NCI-H69 (cell line): ENCODE measurements at places on chromosomes 7 and 10.

DNA sequence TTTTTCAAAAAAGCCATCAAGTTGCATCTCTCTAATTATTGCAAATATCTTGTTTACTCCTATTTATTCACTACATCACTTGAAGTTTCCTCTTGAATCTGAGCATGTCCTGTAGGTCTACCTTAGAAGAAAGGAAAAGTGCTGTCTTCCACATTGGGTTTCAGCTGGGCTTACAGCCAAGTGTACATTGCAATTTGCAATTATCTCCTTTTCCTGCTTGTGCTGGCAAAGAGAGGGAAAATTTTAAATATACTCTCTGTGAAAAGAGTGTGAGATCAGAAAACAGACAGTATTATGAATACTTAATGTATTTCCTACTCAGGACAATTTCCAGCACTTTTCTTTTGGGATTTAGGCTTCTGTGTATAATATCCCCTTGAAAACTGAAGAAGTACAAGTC is 839.7 kb downstream of the CNTNAP2 start:
- peak; percentile 94 for DNase-seq

- no peak for DNase-seq
Observed at GRCh38 chr10:123860856-123861255, 30.8 kb downstream of the CPXM2 start.

DNA sequence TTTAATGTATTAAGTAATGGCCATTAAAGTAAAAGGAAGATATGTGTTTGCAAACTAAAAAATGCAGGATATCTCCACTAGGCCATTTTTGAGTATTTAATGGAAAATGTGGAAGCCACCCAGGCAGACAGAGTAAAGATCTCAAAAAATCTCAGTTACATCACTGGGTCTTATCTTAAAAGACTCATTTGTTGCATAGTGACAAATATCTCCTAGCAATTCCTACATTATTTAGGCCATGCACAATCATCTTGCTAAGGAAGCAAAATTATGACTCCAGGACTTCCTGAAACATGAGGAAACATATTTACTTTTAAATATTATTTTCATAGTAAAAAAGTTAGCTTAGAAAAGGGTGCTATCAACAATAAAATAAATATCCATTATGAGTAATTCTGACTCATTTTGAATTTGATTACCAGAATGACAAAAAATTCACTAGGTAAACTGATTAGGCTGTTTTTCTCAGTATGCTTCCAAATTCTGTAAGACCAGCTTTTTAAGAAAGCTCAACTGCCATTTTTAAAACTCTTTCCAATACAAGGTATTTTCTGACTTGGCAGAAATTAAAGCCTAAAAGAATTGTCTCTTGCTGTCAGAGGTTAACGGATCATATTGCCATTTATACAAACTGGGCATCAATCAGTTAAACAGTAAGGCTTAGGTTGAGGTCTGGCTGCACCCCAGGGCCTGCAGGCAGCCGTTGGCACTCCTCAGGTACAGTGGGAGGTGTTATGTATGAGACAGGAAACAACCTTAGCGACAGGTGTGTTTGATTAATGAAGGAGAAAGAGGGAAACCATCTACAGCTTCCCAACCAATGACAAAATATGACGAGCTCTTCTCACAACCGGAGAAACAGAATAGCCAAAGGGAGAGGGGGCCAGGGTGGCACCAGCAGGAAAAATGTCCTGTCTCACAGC is 31.8 kb downstream of the PCLO start:
- peak; percentile 95 for DNase-seq

GRCh38 chr10:20858292-20859124 is 38.6 kb downstream of the NEBL start:
- DNase-seq, result peak; percentile 43

GRCh38 chr7:51075681-51076580 is 240.7 kb downstream of the COBL start:
- DNase-seq, result peak; percentile 44

DNA sequence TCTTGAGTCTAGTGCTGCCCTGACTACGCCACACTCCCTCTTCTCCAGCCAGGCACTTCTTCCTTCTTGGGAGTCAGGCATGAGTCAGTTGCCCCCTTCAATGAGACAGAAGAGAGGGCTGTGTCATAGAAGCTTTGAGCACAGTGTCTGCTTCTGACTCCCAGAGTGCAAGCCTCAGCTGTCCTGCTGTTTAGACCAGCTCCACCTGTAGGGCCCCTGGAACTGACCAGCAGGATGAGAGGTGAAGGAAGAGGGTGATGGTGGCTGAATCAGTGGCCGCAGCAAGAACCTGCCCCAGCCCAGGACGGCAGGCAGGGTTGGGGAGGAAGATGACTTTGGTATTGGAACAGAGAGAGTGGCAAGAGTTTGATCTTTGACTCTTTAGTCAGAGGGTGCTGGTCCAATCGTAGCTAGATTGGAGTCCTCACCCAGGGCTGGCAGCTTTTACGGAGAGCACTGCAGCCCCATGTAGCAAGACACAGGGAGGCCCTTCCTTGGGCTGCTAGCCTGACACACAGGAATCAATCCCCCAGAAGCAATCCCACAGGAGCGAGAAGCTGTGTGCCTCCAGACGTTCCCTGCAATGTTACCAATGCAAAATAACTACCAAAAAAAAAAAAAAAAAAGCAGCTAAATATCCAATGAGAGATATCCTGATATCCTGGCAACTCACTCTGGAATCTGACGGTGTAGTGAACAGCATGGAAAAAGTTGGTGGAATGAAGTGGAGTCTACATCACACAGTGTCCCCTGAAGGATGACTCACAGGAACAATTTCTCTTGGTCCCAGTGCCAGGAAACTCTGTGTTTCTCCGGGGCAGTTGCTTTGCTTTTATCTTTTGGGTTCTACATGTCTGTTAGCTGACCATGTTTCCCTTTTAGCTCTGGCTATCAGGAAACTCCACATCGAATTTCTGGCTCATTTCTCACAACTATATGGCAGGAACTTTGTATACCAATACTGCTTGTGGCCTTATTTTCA is 6.9 kb downstream of the C10orf62 start:
- no peak for DNase-seq

- no peak for DNase-seq
Observed at GRCh38 chr10:92644921-92645320, 44.8 kb upstream of the HHEX start.

GRCh38 chr7:69018200-69018599 is 580.1 kb upstream of the AUTS2 start:
- DNase-seq, result peak; percentile 5

DNA sequence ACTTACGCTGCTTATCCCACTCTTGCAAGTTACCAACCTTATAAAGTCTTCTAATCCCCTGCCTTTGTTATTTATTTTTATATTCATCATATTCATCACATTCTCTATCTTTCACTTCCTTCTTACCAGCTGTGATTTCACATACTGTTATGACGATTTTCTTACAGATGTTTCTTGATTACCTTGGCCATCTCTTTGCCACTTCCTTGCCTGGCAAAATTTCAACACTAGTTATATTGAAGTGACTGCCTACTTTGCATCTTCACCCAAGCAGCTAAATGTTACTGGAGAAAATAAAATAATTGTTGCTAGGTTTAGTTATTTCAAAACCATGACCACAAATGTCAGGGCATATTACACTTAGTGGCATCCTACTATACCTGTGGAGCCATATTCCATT is 8.8 kb upstream of the STEAP4 start:
- DNase-seq, result no peak
